GM23338 (cell line): ENCODE measurements at places on chromosomes 4 and X. TPM values are rescaled to one million over a fixed set of nuclear protein-coding genes. Genes with fewer than 3 reads are reported as not detected.
A peak's percentile ranks its signal among the peaks of the same experiment; 100 is the strongest.

DNA sequence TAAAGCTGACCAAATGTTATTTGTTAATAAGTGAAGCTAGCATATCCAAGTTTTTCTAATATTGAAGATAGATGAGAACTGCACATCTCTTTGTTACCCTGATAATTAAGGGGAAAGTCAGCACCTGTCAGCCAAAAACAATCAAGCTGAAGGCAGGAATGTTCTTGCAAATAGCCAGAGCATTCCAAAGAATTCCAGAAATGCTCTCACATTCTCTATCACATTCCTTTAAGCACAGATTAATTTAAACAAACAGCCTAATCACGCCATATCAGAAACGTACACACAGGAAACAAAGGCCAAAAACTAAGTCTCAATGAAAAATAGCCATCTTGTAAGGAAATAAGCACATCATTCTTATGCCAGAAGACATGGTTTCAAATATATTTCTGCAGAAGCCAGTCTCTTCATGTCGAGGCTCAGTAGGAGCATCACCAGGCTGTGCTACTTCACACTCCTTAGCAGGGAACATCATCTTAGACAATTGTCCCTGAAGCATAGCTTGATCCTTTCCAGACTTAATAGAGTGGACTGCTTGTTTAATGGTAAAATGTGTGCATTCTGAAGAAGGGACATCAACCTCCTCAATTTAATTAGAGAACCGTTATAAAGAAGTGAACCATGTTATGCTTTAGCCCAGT, 252.9 kb upstream of the TTC29 start:
- peak; percentile 70 for DNase-seq

DNA sequence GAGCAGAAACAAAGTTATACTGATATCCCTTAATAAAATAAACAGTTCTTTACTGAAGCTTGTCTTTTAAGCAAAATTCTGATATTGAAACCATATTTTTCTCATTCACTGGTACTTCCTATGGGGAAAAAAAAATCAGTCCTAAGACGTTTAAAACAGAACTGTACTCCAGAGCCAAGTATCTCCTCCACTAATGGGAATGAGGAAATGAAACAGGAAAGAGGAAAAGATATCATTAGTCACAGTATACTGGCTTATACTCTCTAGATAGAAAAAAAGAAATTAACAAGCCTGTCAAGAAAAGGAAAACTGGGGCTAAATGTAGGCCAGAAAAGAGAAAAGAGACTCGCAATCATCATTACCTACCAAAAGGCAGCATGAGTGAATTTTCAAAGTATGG, 252.7 kb downstream of the CENPC start:
- no peak for DNase-seq

DNA sequence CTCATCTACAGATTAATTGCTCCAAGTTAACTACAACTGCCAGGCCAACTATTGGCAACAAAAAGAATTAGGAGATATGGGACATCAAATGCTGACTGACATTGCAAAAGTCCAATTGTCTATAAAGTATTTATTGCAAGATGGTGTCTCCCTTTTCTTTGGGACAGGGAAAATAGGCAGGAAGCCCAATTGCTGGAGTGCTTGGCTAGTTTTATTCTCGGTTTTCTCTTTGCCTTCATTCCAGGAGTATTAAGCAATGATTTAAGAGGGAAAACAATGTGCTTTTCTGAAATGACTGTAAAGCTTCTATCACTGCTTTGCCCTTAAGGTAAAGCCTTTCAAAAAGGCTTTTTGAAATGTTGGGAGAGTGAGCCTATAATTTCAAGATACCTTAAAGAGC, 62.8 kb upstream of the DIAPH2 start:
- DNase-seq, result no peak

NUP62CL gene
- total RNA-seq, result 6.4 and 11.2 TPM in 2 replicates

- no peak for DNase-seq
Observed at GRCh38 chr4:80852061-80852460, 178.4 kb upstream of the BMP3 start.
